IPS DF 6.9 (cell line): ENCODE measurements at places on chromosomes 5 and 9.

- no peaks in the 10 kb centered on the region for H3K36me3 ChIP-seq
- H3K27ac ChIP-seq: no peak overlapping the region
- no peaks in the 10 kb centered on the region for H3K27me3 ChIP-seq
- DNase-seq: no peak
- H3K4me3 ChIP-seq: no peak overlapping the region
Observed at GRCh38 chr5:102536323-102536928, 37.6 kb upstream of the SLCO6A1 start.

GRCh38 chr5:50995285-50995942, 329.0 kb downstream of the PARP8 start:
- H3K27ac ChIP-seq: no peak overlapping the region
- peaks cover 1% of the 10 kb centered on the region; the same call in 1 of the 2 replicates for H3K4me1 ChIP-seq
- no peaks in the 10 kb centered on the region for H3K27me3 ChIP-seq
- no peak overlapping the region for H3K4me3 ChIP-seq
- no peaks in the 10 kb centered on the region for H3K36me3 ChIP-seq
- DNase-seq: no peak

DNA sequence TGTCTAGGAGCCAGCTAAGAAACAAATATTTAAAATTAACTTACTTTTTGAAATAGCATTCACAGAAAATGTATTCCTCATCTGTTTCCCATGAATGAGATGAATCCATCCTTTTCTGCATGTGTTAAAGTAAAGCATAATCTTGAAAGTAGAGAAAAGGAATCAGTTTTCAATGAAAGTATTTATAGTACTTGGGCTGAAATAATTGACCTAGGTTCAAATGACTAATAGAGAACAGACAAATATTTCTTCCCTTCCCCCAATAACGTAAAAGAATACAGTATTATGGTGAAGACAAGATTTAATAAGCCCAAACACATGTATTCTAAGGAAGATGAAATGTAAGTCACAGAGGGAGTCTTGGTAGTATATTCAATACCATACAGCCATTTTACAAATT, 403.5 kb downstream of the ZNF608 start:
- no peak overlapping the region for H3K27ac ChIP-seq
- H3K4me3 ChIP-seq: no peak overlapping the region
- H3K4me1 ChIP-seq: no peaks in the 10 kb centered on the region
- no peak for DNase-seq
- H3K27me3 ChIP-seq: no peaks in the 10 kb centered on the region
- H3K36me3 ChIP-seq: no peaks in the 10 kb centered on the region

DNA sequence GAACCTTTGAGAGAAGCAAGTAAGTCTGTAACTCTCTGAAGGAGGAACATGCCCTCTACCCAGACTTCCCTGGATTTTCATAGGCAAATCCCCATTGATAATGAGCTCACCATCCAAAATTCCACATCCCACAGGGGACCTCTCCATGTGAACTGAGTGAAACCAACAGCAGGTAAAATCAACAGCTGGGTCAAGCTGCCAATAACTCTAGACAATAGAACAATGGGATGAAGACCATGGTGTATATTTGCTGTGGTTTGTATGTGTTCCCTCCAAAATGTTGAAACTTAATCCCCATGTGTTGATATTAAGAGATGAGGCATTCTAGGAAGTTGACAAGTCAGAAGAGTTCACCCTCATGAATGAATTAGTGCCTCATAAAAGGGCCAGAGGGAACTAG, 110.2 kb upstream of the MYO10 start:
- H3K4me1 ChIP-seq: no peaks in the 10 kb centered on the region
- no peak overlapping the region for H3K4me3 ChIP-seq
- no peak for DNase-seq
- H3K27ac ChIP-seq: no peak overlapping the region

DNA sequence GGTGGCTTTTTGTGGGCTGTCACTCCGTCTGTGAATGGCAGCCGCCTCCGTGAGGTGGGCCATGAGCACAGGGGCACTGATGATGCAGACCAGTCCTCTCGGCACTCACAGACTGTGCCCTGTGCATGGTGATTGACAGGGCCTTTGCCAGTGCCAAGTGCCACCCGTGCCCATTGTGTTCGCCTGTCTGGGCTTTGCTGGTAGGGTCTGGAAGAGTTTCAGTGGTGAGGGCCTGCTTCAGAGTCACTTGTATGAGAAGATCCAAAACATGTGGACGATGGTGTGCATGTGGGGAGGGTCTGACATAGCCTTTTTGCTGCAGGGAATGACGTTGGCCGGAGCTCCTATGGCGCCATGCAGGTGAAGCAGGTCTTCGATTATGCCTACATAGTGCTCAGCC, 34.9 kb downstream of the TENT4A start:
- no peaks in the 10 kb centered on the region for H3K4me1 ChIP-seq
- no peak overlapping the region for H3K27ac ChIP-seq
- DNase-seq: no peak
- no peak overlapping the region for H3K4me3 ChIP-seq
- H3K27me3 ChIP-seq: no peaks in the 10 kb centered on the region
- peaks cover 12% of the 10 kb centered on the region for H3K36me3 ChIP-seq
